Posterior cingulate gyrus (tissue), 11 donors: ENCODE measurements at places on chromosomes 5 and 9.

- no peak for DNase-seq
Observed at GRCh38 chr9:13013991-13014883, 239.4 kb downstream of the LURAP1L start.

DNA sequence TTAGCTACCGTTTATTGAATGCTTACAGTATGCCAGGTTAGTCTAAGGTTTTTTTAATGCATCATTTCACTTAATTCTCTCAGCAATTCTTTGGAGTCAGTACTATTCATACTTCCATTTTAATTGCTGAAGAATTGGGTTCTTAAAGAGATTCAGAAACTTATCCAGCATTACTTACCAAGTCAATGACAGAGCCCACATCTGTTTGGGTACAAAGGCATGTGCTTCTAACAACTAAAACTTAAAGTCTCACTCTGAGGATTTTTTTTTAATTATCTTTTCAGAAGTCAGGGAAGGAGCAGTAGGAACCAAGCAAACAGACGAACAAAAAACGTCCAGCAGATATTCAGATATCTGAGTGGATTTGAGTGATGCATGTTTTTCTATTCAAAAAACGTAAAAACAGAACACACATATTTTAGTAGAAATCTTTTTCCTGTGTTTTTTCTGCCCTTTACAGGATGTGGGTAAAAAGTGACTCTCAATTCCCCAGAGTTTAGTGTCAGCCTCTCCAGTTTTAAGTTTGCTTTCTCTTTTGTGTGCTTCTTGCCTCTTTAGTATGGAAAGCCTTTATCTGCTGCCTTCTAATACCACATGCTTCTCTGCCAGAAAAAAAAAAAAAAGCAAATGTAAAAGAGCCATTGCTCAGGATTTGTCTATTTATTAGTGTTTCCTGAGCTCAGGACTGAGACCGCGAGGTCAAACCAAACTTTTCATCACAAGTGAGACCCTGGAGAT, 118.0 kb downstream of the PRKACG start:
- DNase-seq: no peak

DNA sequence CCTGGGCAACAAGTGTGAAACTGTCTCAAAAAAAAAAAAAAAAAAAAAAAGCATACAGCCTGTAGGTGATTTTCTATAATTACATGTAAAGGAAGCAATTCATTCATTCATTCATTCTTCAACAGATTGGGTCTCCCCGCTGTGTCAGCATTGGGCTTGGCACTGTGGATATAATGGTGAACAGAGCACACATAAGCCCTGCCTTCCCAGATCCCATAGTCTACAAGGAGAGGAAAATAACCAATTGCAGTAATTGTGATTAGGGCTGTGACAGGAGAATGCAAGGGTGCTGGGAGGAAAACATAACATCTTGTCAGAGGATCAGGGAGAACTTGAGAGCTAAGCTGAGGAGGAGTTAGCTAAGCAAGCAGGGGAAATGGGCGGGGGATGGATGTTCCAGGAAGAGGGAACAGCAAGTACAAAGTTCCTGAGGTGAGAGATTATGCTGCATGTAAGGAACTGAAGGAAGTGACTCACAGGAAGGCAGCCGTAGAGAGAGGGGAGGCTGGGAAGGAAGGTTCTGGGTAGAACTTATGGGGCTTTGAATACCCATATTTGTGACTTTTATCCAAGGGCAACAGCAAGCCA, 24.0 kb upstream of the KLF9 start:
- DNase-seq: no peak

- no peak for DNase-seq
Observed at GRCh38 chr5:176934309-176934930, 35.3 kb upstream of the HK3 start.

- DNase-seq: no peak
Observed at GRCh38 chr5:113255579-113256386, 179.0 kb downstream of the TSSK1B start.

- DNase-seq: no peak
Observed at GRCh38 chr9:124208571-124208970, 49.2 kb upstream of the NEK6 start.

DNA sequence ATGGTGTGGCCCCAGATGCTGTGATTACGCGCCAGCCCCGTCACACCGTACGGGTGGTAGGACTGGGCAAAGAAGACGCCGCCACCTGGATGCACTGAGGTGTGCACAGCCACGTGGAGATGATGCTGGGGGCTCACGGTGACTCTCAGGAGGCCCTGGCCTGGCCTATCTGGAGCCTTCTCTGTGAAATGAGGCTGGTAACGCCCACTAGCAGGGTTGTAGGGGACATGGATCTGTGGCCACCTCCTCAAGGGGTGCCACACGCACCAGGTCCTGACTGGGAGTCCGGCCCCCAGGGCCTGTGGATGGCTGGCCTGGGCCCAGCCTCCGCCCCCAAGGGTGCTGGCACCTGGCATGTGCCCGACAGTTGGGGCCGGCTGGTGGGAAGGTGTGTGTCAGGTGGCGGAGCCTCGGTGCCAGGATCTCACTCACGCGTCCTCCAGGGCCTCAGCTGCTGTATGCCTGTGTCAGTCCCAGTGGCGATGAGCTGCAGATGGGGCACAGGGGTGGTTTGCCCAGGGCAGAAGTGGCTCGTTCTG, 32.4 kb downstream of the NEK6 start:
- no peak for DNase-seq
